ENCODE measurements at places on chromosomes 6 and 20.

DNA sequence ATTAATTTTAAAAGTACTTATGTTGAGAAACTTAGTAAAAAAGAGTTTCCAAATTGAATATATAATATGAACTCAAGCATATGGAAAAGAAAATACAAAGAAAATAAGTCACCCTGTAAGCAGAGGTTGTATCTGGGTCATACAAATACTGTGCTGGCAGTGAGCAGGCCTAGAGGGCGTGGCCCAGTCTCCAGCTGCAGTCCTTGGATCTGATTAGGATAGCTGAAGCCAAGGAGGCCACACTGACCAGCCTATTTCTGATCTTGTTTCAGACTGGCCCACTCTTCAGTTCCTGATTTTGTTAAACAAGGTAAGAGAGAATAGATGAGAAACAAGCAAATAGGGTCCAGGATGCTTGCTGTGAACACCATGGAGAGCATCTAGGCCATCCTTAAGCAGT, 228.8 kb downstream of the EPM2A start:
- H3K4me1 ChIP-seq, result no peaks in the 10 kb centered on the region
- no peak for ATAC-seq
- no peak overlapping the region for H3K4me3 ChIP-seq
- no peaks in the 10 kb centered on the region for H3K27me3 ChIP-seq

DNA sequence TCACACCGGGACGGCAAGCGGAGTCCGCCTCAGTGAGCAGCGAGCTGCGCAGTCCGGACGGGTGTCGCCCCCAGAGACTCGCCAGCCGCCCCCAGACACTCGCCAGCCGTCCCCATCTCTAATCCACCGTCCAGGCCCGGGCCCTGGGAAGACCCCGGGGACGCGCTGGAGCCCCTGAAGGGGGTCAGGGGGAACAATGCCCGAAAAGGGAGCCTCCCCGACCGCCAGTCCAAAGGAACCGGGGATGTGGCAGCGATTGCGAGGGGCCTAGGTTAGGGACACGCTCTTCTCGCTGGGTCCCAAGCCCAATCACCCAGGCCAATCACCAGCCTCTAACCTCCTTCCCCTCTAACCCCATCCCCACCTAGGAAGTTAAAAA, 33.1 kb downstream of the TFAP2A start:
- no peaks in the 10 kb centered on the region for H3K36me3 ChIP-seq
- no peak overlapping the region for H3K4me3 ChIP-seq
- no peak overlapping the region for H3K27ac ChIP-seq
- no peak for ATAC-seq

GRCh38 chr20:45157962-45158361, 16.7 kb upstream of the PI3 start:
- no peak for ATAC-seq
- H3K4me3 ChIP-seq, result no peak overlapping the region
- peaks cover 61% of the 10 kb centered on the region for H3K27me3 ChIP-seq
- H3K27ac ChIP-seq, result no peak overlapping the region
- H3K36me3 ChIP-seq, result peaks cover 16% of the 10 kb centered on the region

DNA sequence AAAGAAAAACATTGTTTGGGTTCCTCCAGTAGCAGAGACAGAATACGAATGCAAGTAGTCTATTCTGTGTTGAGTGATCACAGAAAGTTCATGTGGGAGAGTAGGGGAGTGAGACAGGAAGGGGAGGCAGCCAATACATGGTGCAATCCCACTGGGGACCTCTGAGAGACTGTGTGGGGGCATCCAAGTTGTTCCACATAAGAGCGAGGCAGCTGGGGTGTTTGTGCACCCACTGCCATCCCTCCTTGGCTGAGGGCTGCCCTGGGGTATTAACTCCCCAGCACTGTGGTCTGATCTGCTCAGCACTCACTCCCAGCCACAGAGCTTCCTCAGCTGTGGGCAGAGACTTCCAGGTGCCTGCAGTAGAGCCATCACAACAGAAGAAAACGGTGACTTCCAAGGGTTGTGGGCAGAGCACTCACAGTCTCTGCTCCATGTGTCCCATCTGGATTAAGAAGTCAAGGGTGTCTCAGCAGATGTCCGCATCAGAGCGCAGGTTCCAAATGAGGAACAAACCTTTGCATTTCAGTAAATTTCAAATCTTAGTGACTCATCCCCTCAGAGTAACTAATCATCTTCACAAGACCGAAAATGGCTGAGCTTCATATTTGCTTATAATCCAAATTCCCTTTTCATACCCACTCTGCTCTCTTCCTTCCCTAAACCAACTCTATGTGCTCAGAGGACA, 101.9 kb upstream of the NAA20 start:
- peaks cover 63% of the 10 kb centered on the region for H3K4me1 ChIP-seq
- peak; percentile 75 for ATAC-seq
- no peaks in the 10 kb centered on the region for H3K27me3 ChIP-seq
- peak overlapping the region; percentile 60 for H3K27ac ChIP-seq

DNA sequence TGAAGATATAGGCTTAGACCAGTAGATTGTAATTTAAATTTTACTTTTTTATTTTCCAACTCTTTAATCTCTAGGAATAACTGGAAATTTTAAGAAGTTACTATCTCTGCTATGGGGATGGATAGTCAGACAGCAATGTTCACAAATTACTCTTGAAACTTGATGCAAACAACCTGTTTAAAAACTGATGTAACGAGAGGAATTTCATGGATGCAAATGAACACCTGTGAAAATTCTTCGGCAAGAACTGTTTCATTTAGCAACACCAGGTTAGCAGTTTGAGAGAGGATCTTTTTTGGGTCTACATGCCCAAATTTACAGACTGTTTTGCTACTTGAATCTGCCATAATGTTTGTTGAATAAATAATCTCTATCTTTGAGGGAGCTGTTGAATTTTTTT, 20.0 kb upstream of the RSPH3 start:
- no peaks in the 10 kb centered on the region for H3K27me3 ChIP-seq
- H3K36me3 ChIP-seq, result peaks cover 30% of the 10 kb centered on the region
- H3K4me1 ChIP-seq, result peaks cover 26% of the 10 kb centered on the region
- no peak for ATAC-seq
- H3K27ac ChIP-seq, result no peak overlapping the region

GRCh38 chr6:21598674-21599023, 5.1 kb downstream of the SOX4 start:
- no peak overlapping the region for H3K4me3 ChIP-seq
- H3K4me1 ChIP-seq, result peaks cover 24% of the 10 kb centered on the region
- H3K27ac ChIP-seq, result no peak overlapping the region

GRCh38 chr6:7047966-7048365, 59.8 kb upstream of the RREB1 start:
- no peak for ATAC-seq

DNA sequence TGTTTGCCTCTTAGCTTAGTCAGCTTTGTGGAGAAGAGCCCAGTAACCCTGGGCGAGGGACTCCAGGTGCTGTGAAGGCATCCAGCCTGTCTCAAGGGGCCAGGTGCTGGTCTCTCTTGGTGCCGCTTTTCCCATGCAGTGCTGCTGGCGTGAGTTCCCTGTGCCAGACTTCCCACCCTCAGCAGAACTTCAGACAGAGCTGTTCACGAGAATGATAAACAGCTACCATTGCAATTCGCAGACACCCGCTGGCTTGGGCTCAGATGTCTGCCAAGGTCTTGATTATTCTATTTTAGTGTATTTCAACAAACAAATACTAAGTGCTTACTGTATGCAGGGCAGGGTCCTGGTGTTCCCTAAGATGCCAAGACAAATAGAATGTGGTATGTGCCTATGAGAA, 57.7 kb downstream of the RNF217 start:
- no peak overlapping the region for H3K4me3 ChIP-seq
- H3K4me1 ChIP-seq, result no peaks in the 10 kb centered on the region
- no peak for ATAC-seq
- H3K27me3 ChIP-seq, result no peaks in the 10 kb centered on the region
- H3K27ac ChIP-seq, result no peak overlapping the region

DNA sequence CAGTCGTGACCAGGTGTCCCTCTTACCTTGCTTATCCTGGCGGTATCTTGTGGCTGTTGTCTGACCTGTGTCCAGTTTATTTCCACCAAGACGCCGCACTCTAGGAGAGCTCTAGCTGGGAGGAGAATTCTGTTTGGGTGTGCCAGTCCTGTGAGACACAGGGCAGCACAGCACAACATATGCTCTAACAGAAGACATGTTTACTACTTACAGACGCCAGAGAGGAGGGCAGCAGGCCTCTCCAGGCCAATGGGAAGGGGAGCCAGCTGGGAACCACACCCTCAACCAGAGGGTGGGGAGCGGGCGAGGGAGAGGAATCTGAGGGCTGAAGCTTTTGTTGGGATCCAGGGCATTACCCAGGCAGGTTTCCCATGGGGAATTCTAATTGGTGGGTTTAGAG, 25.2 kb upstream of the FERMT1 start:
- no peaks in the 10 kb centered on the region for H3K4me1 ChIP-seq
- H3K4me3 ChIP-seq, result no peak overlapping the region
- no peaks in the 10 kb centered on the region for H3K36me3 ChIP-seq
- H3K27me3 ChIP-seq, result peaks cover 11% of the 10 kb centered on the region
- H3K27ac ChIP-seq, result no peak overlapping the region

- H3K27ac ChIP-seq, result no peak overlapping the region
- peaks cover 68% of the 10 kb centered on the region for H3K27me3 ChIP-seq
- peak overlapping the region; percentile 15 for H3K4me3 ChIP-seq
- H3K4me1 ChIP-seq, result peaks cover 13% of the 10 kb centered on the region
- no peak for ATAC-seq
Observed at GRCh38 chr20:3080939-3081388, 3.6 kb downstream of the AVP start.

GRCh38 chr6:142238881-142239280, 62.9 kb upstream of the ADGRG6 start:
- H3K27ac ChIP-seq, result no peak overlapping the region
- H3K4me3 ChIP-seq, result no peak overlapping the region
- H3K4me1 ChIP-seq, result no peaks in the 10 kb centered on the region
- no peak for ATAC-seq
- H3K27me3 ChIP-seq, result peaks cover 18% of the 10 kb centered on the region

DNA sequence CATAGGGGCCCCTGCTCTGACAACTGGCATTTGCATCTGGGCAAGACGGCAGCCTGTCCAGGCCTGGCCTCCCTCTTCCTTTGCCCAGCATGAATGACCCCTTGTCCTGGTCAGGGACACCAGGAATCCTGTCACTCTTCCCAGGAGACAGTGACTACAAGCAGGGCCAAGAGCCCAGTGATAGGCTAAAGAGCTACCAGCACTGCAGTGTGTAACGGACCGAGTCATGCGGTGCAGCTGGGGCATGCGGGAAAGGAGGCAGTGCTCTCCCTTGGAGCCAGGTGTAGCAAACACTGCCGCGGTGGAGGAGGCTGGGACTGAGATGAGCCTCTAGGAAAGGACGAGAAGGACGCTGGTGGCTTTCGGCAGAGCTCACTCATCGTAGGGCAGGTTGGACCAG, 38.7 kb upstream of the DSP start:
- no peak overlapping the region for H3K4me3 ChIP-seq
- H3K4me1 ChIP-seq, result peaks cover 11% of the 10 kb centered on the region
- peaks cover 45% of the 10 kb centered on the region for H3K27me3 ChIP-seq
- H3K36me3 ChIP-seq, result no peaks in the 10 kb centered on the region

GRCh38 chr6:137494988-137495702, 951 bp upstream of the OLIG3 start:
- H3K27me3 ChIP-seq, result peaks cover 85% of the 10 kb centered on the region
- H3K36me3 ChIP-seq, result peaks cover 5% of the 10 kb centered on the region
- no peak for ATAC-seq
- H3K27ac ChIP-seq, result no peak overlapping the region
- H3K4me3 ChIP-seq, result peak overlapping the region; percentile 64

GRCh38 chr20:15865553-15865952, 707.7 kb downstream of the KIF16B start:
- H3K36me3 ChIP-seq, result peaks cover 5% of the 10 kb centered on the region
- no peak for ATAC-seq
- no peaks in the 10 kb centered on the region for H3K27me3 ChIP-seq

- H3K36me3 ChIP-seq, result no peaks in the 10 kb centered on the region
- H3K27me3 ChIP-seq, result no peaks in the 10 kb centered on the region
- H3K4me1 ChIP-seq, result no peaks in the 10 kb centered on the region
Observed at GRCh38 chr20:7031222-7031621, 263.7 kb downstream of the BMP2 start.

- no peak overlapping the region for H3K4me3 ChIP-seq
- peak overlapping the region; percentile 47 for H3K27ac ChIP-seq
- no peak for ATAC-seq
Observed at GRCh38 chr6:108804956-108805355, 43.3 kb upstream of the ARMC2 start.

GRCh38 chr6:105301072-105301503, 101.8 kb downstream of the PREP start:
- H3K36me3 ChIP-seq, result peaks cover 44% of the 10 kb centered on the region
- no peaks in the 10 kb centered on the region for H3K27me3 ChIP-seq
- no peak overlapping the region for H3K27ac ChIP-seq
- no peak overlapping the region for H3K4me3 ChIP-seq
- ATAC-seq, result no peak

GRCh38 chr20:38725148-38725901, 1.0 kb downstream of the SLC32A1 start:
- no peak for ATAC-seq
- peaks cover 71% of the 10 kb centered on the region for H3K4me1 ChIP-seq
- H3K36me3 ChIP-seq, result peaks cover 6% of the 10 kb centered on the region
- peaks cover 100% of the 10 kb centered on the region for H3K27me3 ChIP-seq

DNA sequence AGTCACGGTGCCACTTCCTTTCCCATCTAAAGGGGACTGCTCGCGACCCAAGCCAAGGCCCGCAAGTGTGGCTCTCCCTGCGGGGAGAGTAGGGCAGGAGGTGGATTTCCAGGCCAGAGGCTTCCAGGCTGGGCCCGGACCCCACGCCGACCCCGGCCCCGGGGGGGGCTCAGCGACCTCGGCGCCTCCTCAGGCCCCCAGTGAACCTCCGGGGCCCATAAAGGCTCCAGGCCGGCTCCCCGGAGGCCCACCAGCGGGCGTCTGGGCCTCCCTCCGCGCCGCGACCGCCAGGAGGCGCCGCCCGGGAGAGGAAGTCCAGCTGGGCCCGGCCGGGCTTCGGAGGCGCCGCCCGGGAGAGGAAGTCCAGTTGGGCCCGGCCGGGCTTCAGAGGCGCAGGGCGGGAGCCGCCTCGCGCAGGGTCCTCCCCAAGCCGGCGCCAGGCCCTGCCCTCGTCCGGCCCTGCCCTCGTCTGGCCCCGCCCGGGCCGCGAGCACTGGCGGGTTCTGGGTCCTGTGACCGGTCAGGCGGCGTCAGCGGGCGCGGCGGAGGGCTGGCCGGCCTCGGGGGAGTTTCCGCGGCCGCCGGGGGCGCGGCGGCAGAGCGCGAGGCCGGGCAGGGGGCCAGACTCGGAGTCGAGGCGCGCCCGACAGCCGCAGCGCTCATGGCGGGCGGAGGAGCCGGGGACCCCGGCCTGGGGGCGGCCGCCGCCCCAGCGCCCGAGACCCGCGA, at the start of gene RAB32:
Gene RAB32, plus strand, starts transcription at position 623 of the 729 bp plus-strand sequence. Its CDS starts 39 bp downstream, at position 662.
- H3K36me3 ChIP-seq, result no peaks in the 10 kb centered on the region
- ATAC-seq, result peak; percentile 17
- peak within 1 kb of the TSS; percentile 34 for H3K4me3 ChIP-seq
- no peak within 1 kb of the TSS for H3K27ac ChIP-seq

DNA sequence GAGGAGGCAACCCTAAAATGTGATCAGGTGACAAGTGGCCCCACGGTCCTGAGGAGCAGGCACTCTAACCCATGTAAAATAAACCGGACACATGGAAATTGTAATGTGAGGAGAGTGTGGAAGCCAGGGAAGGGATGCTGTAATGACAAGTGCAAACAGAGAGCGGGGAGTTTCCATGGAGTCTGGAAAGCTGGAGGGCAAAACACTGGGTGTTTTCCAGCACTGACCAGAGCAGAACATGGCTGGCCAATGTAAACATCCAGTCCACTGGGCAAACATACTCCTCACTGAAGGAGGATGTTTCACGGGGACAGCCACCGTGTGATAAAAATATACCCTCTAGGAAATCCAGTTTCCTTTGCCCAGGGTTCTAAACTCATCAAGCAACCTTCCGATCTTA, 219.0 kb upstream of the JARID2 start:
- peaks cover 3% of the 10 kb centered on the region for H3K27me3 ChIP-seq
- no peak overlapping the region for H3K4me3 ChIP-seq
- H3K4me1 ChIP-seq, result peaks cover 21% of the 10 kb centered on the region

GRCh38 chr6:157811476-157812173, 11.4 kb upstream of the SNX9 start:
- no peak overlapping the region for H3K27ac ChIP-seq
- ATAC-seq, result no peak
- peaks cover 4% of the 10 kb centered on the region for H3K36me3 ChIP-seq

All from stimulated activated memory B cell treated with anti-CD40 and anti-IgM and Interleukin-4, amounts not matched to agents 10 μg/mL and 1 μg/mL and 100 μg/mL, for 72 hours (primary cell).